ENCODE measurements at places on chromosomes 11 and 22.

GRCh38 chr11:78645226-78646202, 70.8 kb upstream of the NARS2 start:
- DNase-seq, result peak; percentile 78

GRCh38 chr11:40819230-40819629, 640.2 kb downstream of the LRRC4C start:
- DNase-seq, result no peak

DNA sequence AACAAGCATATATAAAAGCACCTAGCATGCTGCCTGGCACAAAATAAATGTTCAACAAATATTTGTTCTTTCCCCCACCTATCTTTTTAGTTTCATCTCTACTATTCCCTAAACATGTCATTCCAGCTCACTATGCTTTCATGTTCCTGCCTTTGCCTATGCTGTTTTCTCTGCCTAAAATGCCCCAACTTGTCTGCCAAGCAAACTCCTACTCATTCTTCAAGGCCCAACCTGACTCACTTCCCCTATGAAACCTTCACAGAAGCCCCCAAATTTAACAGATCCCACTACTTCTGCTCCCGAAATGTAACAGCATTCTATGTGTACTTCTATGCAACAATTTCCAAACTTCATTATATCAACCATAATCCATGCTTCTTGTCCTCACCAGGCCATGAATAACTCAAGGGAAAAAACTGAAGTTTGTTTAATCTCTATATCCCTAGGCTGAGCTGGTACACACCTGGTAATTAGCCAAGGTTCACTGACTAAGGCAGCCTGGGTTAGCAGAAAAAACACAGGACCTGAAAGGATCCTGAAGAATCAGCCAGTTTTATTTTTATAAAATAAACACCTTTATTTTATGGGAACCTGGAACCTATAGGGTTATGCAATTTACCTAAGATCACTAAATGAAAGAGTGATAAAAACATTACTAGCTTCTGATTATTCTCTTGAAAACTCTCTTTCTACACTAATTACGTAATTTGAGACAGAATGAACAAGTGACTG, 72.2 kb downstream of the PAK1 start:
- DNase-seq, result no peak

DNA sequence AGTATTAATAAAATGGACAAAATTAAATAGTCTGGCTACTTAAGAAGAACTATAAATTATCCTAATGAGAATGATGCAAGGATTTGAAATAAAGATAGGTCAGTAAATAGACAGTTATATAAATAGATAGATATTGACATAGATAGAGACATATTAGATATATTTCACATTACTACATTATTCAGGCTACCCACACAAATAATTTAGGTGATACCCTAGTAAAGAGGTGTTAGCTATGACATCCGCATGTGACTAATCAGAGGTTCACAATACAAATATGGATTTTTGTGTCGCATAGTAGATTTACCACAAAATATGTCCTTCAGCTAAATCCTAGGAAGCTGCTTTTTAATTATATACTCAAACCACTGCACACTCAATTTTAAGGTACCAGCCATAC, 729.0 kb upstream of the ANO3 start:
- no peak for DNase-seq

DNA sequence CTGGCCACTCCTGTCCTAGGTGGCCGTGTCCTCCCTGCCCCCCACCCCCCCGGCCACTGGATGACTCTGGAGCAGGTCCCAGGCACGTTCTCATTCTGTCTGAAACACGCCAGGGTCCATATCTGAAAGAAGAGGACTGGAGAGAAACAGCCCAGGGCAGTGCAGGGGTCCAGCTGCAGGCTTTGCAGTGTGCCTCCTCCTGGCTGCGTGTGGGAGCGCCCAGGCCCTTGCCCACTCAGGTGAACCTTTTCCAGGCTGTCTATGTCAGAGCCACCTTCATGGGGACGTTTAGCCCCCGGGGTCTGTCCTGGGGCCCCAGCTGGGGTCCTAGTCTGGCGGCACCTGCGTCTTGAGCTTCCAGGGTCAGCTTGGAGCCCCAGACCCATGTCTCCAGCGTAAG, 15.6 kb downstream of the GRAMD4 start:
- DNase-seq, result peak; percentile 81

- DNase-seq, result no peak
Observed at GRCh38 chr11:31560842-31561476, 51.4 kb downstream of the ELP4 start.

GRCh38 chr22:30436196-30436595, 10.6 kb downstream of the MTFP1 start:
- no peak for DNase-seq

GRCh38 chr22:37098976-37099591, 10.4 kb downstream of the TMPRSS6 start:
- no peak for DNase-seq

DNA sequence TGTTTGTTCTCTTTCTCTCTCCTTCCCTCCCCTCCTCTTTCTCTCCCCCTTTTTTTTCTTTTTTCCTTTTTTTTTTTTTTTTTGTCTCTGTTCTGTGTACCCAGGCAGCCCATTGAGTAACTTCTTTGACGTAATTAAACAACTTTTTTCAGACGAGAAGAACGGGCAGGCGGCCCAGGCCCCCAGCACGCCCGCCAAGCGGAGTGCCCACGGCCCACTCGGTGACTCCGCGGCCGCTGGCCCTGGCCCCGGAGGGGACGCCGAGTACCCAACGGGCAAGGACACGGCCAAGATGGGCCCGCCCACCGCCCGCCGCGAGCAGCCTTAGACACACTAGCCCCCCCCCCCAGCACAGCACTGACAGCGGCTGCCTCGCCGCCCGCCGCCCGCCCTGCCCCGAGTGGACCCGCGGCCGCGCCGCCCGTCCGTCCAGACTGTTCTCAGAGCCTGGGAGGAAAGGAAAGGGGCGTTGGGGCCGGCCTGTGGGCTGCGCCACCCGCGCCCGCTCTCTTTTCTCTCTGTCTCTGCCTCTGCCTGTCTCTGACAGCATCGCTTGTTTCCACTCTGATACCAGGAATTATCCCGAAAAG, 26.1 kb downstream of the MOB2 start:
- DNase-seq, result no peak

- no peak for DNase-seq
Observed at GRCh38 chr11:36724742-36725385, 126.8 kb upstream of the RAG2 start.

GRCh38 chr11:106091480-106092123, 14.1 kb downstream of the AASDHPPT start:
- no peak for DNase-seq

DNA sequence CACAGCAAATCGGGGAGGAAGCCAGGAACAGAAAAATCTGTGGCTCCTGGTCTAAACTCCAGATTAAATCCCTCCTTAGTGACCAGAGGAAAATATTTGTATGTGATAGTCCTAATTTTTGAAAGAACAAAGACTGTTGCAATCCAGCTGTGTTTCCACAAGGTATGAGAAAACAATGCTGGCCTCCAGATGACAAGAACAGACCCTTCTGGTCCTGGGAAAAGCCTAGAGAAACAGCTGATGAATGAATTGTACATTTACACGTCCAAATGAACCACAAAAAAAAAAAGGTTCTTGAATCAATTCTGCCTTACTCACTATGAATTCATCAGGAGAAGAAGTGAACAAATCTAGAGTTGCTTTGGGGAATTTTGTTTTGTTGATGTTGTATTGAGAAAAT, 63.7 kb downstream of the ETS1 start:
- no peak for DNase-seq

- no peak for DNase-seq
Observed at GRCh38 chr11:118398791-118399559, 2.4 kb upstream of the ATP5MG start.

Data from HuH-7 (cell line).